ENCODE measurements at places on chromosomes 12 and 14. TPM values are rescaled to one million over a fixed set of nuclear protein-coding genes. Genes with fewer than 3 reads are reported as not detected.

NEUROD4 gene
- not detected for polyA plus RNA-seq

- no peak for DNase-seq
Observed at GRCh38 chr14:70006699-70007098, 127.5 kb downstream of the SMOC1 start.

GRCh38 chr12:49098035-49098451 is 3.4 kb upstream of the DHH start:
- DNase-seq: no peak

- no peak for DNase-seq
Observed at GRCh38 chr14:99378782-99379214, 101.9 kb downstream of the SETD3 start.

ABCD2 gene
- polyA plus RNA-seq: 0.07 TPM

TAS2R10 gene
- polyA plus RNA-seq: 1.4 TPM

DNA sequence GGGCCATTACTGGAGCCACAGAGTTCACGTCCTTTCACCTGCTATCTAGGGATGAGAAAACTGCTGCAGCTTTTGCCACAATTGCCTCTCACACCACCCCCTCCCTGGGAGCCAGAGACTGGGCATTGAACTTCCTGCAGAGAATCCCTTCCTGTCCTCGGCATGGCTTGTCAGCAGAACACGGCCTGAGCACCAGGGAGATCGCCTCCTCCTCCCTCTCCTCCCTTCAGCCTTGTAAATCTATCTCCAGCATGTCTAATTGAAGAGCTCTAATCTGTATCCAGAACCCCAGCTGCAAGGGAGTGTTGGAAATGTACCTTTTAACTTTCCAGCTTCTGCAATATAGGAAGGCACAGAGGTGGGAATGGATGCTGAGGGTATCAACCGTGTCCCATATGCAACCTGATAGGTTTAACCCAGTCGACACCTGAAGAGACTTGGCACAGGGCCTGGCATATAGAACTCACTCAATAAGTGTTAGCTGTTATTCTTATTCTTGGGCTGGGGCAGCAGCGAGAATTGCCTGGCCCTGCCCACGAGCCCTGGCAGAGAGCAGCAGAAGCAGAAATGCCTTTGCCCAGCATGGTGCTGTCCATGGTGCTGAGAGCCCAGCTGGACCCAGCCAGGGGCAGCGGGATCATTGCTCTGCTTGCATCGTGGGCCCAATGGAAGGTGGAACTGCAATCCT is 26.8 kb downstream of the TMEM63C start:
- DNase-seq: peak; percentile 85

- no peak for DNase-seq
Observed at GRCh38 chr12:69490920-69491643, 20.9 kb downstream of the FRS2 start.

GRCh38 chr12:57299514-57300016 is 48.6 kb upstream of the STAC3 start:
- no peak for DNase-seq

DNA sequence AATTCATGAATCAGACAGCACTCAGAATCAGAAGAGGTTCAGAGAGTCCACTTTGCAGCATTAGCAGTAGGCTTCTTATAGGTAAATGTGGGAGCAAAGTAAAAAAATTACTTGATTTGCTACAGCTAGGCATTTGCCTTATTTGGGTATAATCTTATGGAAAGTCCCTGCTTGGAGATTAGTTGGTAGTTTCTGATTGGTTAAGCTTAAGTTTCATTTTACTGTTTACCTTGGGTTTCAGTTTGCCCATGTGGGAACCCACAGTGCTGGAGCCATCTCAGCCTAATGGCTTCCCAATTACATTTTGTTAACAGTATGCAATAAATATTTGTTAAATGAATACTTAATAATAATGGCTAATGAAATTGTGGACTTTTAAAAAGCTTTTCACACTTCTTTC is 311.0 kb upstream of the FLRT2 start:
- no peak for DNase-seq

GRCh38 chr14:41605550-41606281 is 960 bp upstream of the LRFN5 start:
- DNase-seq: peak; percentile 48

DNA sequence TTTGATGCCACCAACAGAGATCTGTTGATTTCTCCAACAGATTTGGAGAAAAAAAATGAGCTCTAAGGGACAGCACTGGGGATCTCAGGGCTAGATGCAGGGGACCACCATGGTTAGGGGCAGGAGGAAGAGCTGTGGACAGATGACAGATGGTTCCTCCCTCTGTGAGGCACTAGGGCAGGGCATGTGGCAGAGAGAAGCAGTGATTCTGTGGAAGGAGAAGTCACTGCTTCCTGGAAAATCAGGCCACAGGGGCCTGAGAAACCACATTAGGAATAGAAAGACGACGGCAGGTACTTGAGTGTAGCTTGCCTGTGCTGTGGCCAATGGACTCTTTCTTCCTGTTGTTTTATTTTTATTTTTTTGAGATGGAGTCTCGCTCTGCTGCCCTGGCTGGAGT is 24.9 kb upstream of the TMED2 start:
- DNase-seq: no peak

DNA sequence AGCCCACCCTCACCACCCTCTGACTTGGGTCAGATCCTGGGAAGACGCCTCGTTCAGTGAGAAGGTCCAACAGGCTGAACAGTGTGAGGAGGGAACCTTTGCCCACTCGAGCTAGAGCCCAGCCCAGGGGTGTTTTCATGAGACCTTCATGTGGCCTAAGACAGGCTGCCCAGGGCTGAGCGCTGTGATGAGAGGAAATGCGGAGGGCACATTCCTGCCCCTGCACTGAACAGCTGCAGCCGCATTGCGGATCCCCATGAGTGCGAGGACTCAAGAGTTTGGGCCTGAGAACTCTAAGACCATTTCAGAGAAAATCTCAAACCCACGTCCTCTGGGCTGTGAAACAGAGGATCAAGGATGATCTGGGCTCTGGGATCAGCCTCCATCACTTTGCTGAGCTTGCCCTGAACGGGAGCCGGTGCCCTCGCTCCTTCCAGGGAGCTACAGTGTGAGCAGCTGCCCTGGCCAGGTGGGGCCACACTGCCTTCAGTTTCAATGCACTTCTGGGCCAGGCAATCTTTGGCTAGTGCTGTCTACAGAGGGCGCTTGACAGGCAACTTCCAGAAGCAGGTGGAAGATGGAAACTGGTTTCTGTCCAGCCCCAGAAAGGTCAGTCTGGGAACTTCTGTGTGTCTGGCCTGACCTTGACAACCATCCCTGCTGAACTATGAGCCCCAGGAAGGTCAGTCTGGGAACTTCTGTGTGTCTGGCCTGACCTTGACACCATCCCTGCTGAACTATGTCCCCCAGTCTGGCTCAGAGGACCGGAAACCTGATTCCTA is 43.5 kb upstream of the P2RX7 start:
- DNase-seq: no peak

DNA sequence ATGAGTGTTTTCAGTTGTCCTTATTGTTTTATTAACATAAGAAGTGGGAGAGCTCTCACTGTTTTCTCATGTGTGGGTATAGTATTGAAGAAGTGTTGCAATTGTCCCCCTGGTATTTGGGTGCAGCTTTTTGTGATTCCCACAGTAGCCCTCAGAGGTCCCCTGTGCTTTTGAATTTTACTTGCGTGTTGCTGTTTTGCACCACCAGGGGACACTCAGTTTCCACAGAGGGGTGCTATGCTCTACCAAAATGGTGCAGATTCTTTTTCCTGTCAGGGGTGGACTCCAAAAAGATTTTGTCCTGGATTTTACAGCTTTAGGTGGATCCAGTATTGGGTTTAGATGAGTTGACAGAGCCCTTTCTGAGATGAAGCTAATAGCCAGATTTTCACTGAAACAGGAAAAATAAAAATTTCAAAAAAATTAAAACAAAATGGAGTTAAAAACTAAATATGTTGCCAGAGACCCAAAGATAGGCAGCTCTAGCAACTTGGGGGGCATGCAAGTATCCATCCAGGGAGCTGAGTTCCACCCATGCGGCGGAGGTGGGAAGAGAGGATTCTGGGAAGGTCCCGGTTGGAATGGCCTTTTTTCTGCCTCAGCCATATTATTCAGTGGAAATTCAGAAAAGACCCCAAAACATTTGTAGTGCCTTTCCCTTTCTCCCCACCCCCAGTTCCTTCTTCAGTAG is 50.2 kb downstream of the TTLL5 start:
- no peak for DNase-seq

GRCh38 chr12:22206111-22206728 is 128.3 kb downstream of the ST8SIA1 start:
- no peak for DNase-seq

GRCh38 chr12:95116773-95117172 is 43.4 kb upstream of the NR2C1 start:
- DNase-seq: no peak

TDP1 gene
- polyA plus RNA-seq: 25.2 TPM

DNA sequence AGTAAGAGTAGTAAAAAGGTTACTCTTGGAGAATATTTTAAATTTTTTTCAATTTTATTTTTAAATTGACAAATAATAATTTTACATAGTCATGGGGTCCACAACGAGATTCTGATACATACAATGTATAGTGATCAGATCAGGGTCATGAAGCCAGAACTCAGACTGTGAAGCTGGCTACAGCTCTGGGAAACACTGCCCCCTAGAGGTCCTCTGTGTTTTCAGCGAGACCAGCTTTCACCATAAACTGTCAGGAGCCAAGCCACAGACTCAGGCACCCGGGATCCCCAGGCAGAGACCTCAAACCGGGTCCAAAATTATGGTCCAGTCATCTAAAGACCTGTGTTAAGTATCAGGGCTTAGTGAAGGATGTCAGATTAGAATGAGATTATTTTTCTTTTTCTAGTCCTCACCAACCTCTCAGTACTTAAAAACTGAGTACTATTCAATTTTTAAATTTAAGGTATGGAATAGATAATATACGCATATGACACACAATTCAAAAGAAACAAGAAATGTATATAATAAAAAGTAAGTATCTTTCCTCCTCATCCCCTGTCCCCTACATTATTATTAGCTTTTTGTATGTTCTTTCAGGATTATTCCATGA is 397.1 kb downstream of the MDGA2 start:
- no peak for DNase-seq

ENO2 gene
- 12.2 TPM for polyA plus RNA-seq

KCNH5 gene
- polyA plus RNA-seq: 0.18 TPM
